ENCODE measurements at places on chromosomes 1 and 21.

GRCh38 chr1:236416165-236416564 is 22.1 kb downstream of the EDARADD start:
- peak; percentile 16 for DNase-seq

DNA sequence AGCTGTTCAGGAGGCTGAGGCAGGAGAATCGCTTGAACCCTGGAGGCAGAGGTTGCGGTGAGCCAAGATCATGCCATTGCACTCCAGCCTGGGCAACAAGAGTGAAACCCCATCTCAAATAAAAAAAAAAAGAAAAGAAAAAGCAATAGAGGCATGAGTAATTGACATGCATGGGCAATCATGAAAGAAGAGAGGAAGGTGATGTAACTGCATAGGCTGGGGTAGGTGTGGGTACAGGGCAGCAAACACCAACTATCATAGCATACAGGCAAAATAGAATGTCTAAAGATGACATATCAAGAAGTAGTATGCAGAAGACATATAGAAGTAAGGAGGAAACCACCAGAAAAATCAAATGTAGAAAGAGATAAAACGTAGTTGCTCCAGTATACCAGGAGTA is 19.0 kb upstream of the MGST3 start:
- DNase-seq: no peak

DNA sequence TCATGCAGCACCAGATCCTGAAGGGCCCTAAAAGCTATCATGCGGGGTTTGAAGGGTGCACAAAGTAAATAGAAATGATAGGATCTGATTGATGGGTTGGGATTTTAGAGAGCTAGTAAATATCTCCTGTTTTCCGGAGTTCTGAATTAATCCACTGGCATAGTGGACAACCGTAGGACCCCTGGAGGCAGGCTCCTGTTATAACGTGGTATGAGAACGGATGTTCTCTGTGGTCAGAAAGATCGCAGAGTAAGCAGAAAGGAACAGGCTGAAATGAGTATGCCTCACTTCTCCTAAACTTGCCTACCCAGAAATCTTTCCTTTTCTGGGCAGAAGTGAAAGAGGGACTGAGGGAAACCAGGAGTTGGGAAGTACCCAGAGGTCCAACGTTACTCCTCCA is 470.8 kb downstream of the AJAP1 start:
- no peak for DNase-seq

DNA sequence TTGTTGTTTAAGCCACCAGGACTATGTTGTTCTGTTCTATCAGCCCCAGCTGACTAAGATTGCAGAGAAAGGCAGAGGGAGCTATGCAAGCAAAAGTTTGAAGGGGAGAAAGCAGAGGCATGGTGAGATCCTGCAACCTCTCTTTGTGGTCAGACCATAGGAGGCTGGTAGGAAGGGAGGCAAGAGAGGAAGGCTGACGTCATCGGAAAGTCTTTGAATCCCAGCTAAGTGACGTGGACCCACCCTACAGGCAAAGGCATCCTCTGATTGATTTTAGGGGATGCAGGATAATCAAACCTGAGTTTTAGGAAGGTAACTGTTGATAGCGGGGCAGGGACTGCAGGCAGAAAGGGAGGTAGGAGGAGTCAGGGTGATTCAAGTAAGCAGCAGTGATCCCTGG is 23.3 kb upstream of the TNNI1 start:
- no peak for DNase-seq

- DNase-seq: no peak
Measured at GRCh38 chr21:42758721-42759593, 105.5 kb downstream of the PDE9A start.

GRCh38 chr1:172273647-172274396 is 146.7 kb upstream of the C1orf105 start:
- DNase-seq: no peak

DNA sequence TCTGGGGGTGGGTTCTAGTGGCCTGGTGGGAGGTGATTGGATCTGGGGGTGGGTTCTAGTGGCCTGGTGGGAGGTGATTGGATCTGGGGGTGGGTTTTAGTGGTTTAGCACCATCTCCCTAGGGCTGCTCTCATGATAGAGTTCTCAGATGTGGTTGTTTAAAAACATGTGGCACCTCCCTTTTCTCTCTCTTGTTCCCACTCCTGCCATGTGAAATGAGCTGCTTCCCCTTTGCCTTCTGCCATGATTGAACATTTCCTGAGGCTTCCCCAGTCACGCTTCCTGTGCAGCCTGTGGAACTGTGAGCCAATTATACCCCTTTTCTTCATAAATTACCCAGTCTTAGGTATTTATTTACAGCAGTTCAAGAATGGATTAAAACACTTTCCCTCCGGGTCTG is 327.3 kb upstream of the AJAP1 start:
- DNase-seq: no peak

GRCh38 chr21:37550618-37551330 is 184.2 kb downstream of the DYRK1A start:
- DNase-seq: no peak

DNA sequence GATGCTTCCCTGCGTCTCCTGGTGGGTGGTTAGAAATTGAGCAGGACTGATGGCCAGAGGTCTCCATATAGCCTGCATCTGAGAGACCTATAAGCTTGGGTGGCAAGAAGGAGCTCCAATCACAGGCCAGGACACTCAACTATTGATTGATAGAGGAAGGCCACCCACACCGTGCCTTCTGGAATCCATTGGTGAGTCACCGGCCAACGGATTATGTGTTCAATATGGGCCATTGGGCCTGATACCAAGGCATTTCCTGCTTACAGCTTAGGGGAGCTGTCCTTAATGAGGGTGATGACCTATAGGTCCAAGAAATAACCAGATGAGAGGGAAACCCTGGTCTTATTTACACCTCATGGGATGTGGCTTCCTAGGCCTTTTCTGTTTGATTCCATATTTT is 115.1 kb downstream of the PLPP3 start:
- DNase-seq: no peak

DNA sequence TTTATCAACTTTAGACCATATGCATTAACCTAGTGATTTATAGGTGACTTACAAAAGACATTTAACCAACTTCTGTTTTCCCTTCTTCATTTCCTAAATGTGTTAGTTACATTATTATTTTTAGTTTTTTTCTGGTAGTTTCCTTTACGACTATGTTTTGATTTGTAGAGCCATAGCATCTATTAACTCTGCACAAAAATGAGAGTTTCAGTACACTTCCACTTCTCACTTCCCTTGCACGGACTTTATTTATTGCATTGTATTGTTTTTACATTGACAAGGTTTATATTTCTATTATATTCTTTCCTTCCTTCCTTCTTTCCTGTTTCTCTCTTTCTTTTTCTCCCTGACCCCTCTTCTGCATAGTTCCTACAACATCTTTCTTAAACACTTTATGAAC is 14.7 kb downstream of the PKN2 start:
- DNase-seq: no peak

GRCh38 chr1:209157546-209158249 is 425.8 kb upstream of the CAMK1G start:
- no peak for DNase-seq

GRCh38 chr1:32494711-32495337 is 30.0 kb downstream of the ZBTB8B start:
- no peak for DNase-seq

DNA sequence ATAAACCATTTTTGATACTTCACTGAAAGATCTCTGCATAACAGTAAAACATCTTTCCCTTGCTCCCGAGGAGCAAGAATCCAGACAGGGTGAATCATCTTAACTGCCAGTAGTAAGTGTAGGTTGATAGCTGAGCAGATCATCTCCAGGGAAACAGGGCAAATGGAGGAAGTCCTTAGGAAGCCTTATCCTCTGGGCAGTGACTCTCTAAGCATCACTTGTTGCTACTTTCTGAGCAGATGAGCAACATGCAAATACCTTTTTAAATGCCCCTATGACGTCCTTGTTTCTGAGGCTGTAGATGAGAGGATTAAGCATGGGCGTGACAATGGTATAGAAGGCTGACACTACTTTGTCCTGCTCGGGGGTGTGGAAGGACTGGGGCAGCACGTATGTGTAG is 8.9 kb downstream of the OR2T11 start:
- no peak for DNase-seq

DNA sequence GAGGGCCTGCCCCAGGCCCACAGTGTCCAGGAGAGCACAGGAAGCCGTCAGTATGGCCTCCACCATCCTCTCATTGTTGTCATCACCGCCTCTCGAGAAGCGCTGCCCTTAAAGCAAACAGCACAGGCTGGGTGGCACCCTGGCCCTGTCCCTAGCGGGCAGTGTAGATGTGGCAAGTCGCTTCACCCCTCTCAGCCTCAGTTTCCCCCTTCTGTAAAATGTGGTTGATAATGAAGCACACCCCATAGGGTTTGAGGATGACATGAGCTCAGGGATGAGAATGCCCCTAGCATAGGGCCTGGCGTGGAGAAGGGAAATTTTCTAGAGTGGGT is 13.4 kb downstream of the PLA2G2F start:
- DNase-seq: no peak

GRCh38 chr1:38330799-38331198 is 284.2 kb upstream of the POU3F1 start:
- DNase-seq: no peak

DNA sequence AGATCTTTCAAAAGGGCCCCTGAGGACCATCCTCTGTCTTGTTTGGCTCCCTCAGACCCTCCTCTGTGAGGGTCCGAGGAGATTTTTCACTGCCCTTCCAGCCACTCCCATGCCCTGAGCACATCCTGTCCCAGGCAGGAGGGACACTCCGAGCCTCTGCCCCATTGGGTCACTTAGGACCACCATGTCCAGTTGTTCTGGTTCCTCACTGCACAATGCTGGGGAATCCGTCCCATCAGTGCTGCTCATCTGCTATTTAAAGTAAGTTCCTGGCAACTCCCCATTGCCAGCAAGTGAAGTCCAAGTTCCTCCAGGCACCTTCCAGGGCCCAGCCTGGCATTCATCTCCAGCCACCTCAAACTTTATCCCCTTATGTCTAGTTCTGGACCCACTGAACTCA is 117.5 kb upstream of the GRIK3 start:
- no peak for DNase-seq

DNA sequence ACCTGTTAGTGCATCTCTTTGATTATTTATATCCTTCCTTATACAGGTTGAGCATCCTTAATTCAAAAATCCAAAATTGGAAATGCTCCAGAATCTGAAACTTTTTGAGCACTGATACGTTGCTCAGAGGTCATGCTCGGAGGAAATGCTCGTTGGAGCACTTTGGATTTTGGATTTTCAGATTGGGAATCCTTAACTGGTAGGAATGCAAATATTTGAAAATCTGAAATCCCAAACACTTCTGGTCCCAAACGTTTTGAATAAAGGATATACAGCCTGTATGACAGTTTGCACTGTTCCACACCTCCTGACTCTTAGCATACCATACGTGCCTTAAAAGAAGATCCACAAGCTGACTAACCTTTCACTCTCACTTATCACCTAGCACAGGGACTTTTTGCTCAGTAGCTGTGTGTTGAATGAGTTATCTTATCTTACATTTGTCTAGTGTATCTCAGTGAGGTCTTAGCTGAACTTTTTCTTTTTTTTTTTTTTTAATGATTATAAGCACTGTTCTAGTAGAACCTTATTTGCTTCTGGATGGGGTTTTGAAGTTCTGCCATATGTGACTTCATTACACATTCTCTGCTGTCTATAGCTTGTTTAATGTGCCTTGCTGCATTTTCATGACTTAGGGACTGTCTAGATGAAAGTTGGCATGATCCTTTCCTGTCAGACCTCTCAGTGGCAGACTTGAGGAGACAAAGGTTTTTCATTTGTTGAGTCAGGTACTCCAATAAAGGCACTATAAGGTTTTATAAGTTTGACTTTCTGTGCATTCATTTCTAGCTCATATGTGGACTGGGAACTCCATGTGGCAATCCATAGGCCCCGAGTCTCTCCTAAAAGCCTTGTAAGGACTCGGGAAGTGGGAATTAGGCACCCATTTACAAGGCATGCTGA is 21.6 kb downstream of the PTGFRN start:
- no peak for DNase-seq

DNA sequence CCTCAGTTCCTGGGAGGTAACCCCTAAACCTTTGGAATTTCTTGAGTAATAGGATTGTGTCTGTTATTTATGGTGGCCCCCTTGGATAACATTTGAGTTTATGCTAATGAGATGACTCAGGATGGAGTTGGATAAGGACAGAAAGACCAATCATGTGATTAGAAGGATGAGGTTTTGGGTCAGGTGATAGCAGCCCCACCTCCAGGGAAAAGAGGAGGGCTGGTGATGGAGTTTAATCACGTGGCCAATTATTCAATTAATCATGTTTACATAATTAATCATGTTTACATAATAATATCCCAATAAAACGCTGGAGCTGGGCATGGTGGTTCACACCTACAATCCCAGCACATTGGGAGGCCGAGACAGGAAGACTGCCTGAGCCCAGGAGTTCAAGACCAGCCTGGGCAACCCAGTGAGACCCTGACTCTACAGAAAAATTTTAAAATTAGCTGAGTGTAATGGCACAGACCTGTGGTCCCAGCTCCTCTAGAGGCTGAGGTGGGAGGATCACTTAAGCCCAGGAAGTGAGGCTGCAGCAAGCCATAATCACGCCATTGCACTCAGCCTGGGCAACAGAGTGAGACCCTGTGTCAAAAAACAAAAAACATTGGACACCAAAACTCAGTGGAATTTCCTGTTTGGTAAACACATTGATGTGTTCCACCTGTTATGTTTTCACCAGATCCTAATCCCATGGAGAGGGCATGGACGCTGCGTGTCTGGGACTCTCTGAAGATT is 73.3 kb downstream of the NUP210L start:
- no peak for DNase-seq

All from activated naive CD4-positive, alpha-beta T cell treated with Interleukin-2 at 50 U/mL for 16 hours (primary cell).